Activated T-cell treated with anti-CD3 and anti-CD28 coated beads for 1 hour (primary cell): ENCODE measurements at places on chromosomes 5 and 9.

DNA sequence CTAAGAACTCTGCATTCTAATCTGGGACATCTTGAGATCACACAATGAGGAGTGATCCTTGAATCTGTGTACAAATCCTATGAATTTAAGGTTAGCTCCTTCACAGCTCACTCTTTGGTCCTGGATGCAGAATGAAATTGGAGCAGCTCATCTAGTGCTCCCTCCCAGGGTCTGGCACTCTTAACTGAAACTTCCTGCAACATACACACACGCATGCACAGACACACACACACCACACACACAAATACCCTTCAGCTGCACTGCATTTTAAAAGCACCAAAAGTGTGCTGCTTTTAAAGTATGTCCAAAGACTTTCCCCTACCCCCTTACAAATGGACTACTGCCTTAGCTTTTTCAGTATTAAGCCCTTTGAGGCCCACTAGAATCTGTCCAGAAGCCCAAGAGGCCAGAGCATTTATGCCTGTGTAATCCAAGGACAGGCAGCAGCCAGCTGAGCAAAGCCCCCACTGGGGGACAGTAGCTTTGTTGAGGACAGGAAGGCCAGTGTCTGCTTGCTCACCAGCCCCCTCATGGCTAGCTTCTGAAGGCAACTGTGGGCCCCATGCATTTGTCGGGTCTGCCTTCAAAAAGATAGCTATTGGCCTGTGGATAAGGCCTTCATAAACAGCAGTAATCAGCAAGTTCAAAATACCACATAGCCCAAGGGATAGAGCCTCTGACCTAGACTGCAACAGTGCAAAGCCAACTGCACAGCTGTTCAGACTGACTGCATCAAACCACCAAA lies 43.6 kb downstream of the CDO1 start:
- DNase-seq: no peak

DNA sequence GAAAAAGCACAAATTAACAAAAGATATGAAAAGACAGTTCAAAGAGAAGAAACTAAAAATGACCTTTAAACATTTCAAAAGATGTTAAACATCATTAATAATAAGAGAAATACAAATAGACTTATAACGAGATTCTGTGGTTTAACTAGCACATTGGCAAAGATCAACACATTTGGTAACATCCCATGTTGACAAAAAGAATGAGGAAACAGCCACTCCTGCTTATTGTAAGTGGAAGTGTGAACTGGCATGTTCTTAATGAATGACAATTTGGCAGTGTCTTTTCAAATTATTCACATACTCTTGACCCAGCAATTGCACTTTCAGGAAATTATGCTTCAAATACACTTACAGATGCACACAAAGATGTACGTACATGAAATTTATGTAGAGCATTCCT lies 176.3 kb downstream of the TLE1 start:
- DNase-seq: no peak

GRCh38 chr9:130144703-130145102 lies 27.5 kb upstream of the NCS1 start:
- DNase-seq: no peak

GRCh38 chr5:83077662-83078261 lies 415 bp downstream of the XRCC4 start:
- no peak for DNase-seq

DNA sequence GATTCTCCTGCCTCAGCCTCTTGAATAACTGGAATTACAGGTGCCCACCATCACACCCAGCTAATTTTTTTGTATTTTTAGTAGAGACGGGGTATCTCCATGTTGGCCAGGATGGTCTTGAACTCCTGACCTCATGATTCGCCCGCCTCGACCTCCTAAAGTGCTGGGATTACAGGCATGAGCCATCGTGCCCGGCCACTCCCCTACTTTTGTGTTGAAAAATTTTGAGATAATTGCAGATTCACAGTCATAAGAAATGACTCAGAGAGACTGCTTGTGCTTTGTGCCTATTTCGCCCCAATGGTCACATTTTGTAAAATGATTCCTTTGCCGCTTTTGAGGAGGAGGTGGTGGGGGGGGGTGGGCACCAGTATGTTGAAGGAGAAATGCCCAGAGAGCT lies 48.1 kb upstream of the SH3PXD2B start:
- DNase-seq: no peak

GRCh38 chr9:97768746-97769145 lies 71.6 kb upstream of the XPA start:
- DNase-seq: no peak

GRCh38 chr5:61139094-61139873 lies 23.0 kb downstream of the SMIM15 start:
- DNase-seq: no peak

DNA sequence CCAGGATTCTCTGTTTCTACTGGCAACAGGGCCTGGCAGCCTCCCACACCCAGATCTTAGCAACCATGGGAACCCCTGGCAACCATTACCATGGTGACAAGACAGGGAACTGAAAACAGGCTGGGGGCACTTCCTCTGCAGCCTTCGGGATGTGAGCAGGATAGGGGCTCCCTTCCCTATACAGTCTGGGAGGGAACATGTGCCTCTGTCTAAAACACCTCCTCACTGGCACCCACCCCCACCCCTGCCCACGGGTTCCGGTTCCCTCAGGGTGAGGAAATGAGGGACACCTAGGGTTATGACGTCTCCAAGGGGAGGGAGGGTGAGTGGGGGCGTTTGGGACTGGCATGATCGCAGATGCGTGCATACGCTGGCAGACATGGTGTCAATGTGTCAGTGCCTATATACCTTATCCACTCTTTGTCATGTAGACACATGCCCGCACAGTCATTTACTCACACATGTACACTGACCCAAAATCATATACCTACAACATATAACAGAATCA lies 3.0 kb upstream of the DNAJB5 start:
- DNase-seq: peak; percentile 20

DNA sequence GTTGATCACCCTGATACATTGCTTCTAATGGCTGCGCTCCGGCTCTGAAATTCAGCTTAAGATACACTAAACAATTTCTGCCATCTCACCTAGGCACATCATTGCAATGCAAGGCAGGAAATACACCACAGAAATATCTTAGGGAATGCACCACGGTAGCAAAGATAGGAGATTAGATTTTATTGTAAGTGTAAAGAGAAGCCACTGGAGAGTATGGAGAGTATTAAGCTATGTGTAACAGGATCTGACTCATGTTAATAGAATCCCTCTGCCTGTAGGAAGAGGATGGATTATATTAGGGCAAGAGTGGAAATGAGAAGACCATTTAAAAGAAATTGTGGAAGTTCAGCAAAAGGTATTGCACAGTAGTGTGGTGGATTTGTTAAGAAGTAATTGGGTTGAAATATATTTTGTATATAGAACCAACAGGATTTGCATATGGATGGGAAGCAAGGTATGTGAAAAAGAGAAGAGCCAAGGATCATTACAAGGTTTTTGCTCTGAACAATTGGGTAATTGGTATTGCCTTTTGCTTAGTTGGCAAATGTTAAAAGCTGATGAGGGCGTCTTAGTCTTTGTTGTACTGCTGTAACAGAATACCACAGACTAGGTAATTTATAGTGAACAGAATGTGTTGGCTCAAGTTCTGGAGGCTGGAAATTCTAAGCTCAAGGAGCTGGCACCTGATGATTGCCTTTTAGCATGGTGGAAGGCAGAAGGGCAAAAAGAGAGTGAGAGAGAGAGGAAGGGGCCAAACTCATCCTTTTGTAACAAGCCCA lies 636.1 kb downstream of the PSAT1 start:
- DNase-seq: no peak

DNA sequence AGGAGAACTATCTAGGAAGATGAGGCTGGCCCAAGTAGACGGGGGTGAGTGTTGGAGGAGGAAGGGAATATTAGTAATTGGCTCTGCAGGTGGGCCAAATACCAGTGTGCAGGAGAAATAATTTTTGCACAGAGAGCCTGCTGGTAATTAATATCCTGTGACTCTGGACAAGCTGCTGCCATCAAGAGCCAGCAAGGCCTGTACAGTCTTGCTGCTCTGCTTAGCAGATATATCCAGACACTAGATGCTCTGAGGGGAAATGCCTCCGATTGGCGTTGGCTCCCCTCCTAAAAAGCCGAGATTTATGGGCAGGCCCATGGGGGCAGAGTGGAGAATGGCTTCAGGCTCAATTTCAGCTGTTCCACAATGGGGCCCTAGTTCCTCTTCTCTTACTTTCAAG lies 29.6 kb upstream of the ASTN2 start:
- DNase-seq: no peak

- DNase-seq: no peak
Measured at GRCh38 chr5:124957063-124957462, 210.6 kb upstream of the ZNF608 start.

DNA sequence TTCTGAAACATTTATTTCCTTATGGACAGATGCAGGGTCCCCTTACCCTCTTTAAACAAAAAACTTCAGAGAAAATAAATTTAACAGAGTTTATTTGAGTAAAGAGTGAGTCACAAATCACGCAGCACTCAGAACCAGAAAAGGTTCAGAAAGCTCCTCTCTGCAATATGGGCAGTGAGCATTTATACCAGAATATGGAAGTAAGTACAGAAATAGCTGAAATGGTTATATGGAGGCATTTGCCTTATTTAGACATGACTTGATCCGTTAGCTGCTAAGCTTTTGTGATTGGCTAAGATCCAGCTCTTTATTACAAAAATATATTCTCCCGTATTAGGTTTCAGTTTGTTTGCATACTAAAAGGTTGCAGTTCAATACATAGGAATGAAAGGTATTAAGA lies 1554.1 kb downstream of the EFNA5 start:
- DNase-seq: no peak

- no peak for DNase-seq
Measured at GRCh38 chr9:123402981-123403509, 47.0 kb downstream of the CRB2 start.

GRCh38 chr9:127762111-127762676 lies 16.3 kb downstream of the SH2D3C start:
- no peak for DNase-seq

DNA sequence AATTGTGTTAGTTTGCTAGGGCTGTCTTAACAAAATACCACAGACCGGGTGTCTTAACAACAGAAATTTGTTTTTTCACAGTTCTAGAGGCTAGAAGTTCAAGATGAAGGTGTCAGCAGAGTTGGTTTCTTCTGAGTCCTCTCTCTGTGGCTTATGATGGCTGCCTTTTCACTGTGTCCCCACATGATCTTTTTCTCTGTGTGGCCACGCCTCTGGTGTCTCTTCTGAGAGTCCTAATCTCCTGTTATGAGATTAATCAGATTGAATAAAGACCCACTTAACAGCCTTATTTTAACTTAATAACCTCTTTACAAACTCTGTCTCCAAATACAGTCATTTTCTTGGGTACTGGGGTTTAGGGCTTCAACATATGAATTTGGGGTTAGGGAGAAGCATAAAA lies 561.1 kb downstream of the NR2F1-AS1 start:
- DNase-seq: no peak

GRCh38 chr5:108884736-108885135 lies 137.0 kb downstream of the FER start:
- DNase-seq: no peak

DNA sequence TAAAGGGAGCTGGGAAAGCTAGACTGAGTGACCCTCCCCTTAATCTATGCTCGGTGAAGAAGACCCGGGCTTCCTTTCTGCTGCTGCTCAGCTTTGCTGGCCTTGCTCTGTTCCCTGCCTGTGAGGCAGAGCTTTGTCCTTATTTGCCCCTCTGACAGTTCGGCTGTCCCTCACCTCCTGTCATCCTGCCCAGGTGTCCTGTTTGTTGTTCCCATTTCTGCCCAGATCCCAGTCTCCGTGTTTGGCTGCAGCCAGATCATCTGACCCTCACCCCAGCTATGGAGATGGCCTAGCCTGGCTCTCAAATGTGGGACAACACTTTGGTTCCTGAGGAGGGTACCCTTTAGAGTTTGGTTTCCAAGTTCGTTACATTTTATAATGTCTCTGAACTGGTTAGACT lies 20.2 kb downstream of the OTULIN start:
- no peak for DNase-seq

GRCh38 chr5:27140831-27141230 lies 102.4 kb upstream of the CDH9 start:
- no peak for DNase-seq

DNA sequence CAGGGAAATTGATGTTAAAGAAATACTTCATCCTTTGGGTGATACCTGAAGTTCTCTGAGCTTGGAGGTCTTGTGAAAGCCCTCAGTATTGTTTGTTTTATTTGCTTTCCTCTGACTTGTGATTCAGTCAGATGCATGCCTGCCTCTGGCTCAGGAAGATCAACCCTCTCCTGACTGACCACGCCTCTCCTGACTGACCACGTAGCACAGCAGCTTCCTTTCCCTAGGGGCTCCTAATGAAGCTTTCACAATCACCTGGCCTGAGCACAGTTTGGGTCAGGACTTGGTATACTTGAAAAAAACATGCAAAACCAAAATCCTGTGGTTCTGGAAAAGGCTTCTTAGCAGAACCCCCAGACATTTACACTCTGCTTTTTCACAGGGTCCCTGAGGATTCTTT lies 3.8 kb downstream of the TGFBI start:
- no peak for DNase-seq

DNA sequence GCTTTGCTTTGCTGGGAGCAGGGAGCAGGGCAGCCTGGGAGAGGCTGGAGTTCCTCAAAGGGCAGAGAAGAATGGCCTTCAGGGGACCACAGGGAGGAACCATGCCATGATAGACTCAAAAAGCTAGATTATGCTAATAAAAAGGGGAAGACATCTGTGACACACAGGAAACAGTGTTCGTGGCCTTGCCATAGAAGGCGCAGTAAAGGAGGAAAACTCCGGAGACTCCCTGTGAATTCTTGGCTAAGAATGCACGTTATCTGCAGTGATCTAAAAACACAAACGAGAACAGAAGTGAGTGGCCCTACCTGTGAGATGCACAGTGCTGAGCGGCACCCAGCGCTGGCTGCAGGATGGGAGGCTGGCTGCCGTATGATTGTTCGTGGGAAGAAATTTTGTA lies 15.9 kb upstream of the LTC4S start:
- no peak for DNase-seq

GRCh38 chr9:7239708-7240107 lies 481.9 kb downstream of the KDM4C start:
- DNase-seq: no peak

- no peak for DNase-seq
Measured at GRCh38 chr9:123589361-123590239, 233.6 kb downstream of the CRB2 start.

DNA sequence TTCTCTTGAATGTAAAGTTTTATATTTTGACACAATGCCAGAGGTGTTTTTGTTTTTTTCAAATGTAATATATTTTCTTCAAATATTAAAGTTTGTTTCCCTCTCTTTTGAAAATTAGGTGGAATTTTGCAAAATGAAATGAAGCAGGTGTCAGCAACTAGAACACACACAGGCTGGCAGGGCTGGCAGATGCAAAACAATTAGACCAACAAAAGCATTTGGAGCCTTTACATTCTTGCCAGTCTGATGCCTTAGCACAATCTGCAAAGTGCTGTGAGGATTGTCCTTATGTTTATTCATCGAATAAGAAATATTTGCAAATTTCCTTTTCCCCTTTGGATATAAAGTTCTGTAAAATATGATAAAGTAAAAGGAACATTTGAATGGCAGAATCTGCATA lies 1063.9 kb downstream of the CDH9 start:
- DNase-seq: no peak

DNA sequence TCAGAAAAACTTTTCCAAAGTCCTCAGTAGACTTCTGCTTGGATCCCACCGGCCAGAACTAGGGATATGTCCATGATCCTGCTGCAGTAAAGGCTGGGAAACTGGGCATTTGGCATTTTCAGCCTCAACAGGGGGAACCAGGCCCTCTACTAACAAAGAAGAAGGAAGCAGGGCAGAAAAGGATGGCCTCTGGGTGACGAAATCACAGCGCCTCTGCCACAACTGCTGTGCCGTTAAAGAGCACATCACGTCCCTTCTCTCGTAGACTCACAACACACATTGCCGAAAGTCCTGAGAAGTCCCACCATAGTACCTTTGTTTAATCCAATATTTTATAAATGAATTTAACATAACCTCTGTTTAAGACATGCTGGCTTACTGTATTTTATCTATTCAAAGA lies 10.4 kb upstream of the AFAP1L1 start:
- DNase-seq: no peak
